ENCODE measurements at places on chromosomes 6 and 20.

DNA sequence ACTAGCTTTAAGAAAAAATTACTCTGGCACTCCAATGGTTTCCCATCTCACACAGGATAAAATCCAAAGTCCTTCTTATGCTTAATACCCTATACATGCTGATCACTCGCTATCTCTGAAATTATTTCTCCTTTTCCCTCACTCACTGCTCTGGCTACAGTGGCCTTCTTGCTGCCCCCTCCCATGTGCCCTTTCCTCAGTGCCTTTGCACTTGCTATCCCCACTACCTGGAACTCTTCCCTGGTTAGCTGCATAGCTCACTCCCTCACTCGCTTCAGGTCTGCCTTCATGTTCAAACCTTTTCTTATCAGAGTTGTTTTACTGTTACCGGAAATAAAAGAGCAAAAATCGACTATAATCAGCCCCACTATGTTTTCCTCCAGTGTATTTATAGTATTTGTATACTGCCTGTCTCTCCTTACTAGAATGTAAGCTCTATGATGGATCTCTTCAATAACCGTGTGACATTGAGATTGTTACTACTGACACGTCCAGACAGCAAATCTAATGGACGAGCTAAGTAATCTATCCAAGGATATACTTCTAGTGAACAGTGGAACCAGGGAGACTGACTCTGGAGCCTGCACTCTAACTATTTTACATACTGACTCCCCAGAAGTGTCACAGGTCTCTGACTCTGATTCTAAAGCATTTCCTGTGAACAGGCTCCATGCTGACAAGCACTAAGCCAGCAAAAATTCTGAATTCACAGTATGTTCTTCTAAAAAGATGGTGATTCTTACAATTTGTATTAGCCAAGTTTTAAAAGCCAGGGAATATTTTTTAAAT lies 25.1 kb downstream of the FKBP5 start:
- DNase-seq: no peak

DNA sequence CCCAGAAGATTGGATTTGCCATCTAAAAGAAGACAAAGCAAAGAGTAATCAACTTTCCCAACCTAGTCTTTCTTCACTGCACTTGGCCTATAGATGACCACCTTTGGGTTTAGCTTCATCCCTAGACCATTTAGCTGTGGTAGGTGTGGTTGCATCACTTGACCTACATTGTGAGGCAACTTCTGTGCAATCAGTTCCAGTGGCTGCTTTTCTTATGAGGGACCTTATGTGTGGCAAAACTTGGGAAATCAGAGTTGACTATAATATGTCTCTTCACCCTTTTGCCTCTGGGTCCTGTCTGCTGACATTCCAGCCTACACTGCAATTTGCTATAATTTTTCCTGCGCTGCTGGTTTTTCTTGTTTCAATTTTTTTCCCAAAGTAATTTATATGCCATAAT lies 55.2 kb downstream of the PRDM13 start:
- no peak for DNase-seq

GRCh38 chr6:88761237-88762031 lies 202.0 kb downstream of the RNGTT start:
- DNase-seq: no peak

- DNase-seq: no peak
Measured at GRCh38 chr6:170403451-170403850, 96.9 kb downstream of the FAM120B start.

DNA sequence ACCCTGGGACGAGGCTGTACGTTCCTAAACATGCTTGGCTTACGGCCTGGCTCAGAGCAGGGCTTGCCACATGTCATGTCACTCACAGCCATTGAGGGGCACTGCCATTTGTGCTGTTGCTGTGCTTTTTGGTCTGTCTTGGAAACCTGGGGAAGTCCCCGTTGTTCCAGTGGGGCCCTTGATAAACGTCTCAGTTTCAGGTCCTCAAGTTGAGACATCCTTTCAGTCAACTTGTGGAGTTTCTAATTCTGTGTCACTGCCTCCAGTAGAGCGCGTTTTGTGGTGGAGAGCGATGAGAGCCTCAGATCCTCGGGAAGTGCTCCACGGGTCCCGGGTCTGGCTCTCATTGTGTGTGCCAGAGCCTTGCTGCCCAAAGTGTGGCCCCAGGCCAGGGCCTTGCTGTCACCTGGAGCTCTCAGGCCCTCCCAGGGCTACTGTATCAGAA lies 43.0 kb upstream of the CCR6 start:
- no peak for DNase-seq

GRCh38 chr6:141539617-141540016 lies 593.1 kb upstream of the GJE1 start:
- DNase-seq: no peak

GRCh38 chr6:156779206-156780094 lies 2.3 kb downstream of the ARID1B start:
- DNase-seq: no peak

- DNase-seq: no peak
Measured at GRCh38 chr6:127914240-127914639, 13.4 kb upstream of the THEMIS start.

GRCh38 chr6:126657561-126658175 lies 317.8 kb downstream of the CENPW start:
- peak; percentile 29 for DNase-seq

GRCh38 chr6:160160929-160161646 lies 39.5 kb downstream of the SLC22A1 start:
- no peak for DNase-seq

- DNase-seq: no peak
Measured at GRCh38 chr20:49819702-49820101, 7.1 kb downstream of the SLC9A8 start.

- DNase-seq: no peak
Measured at GRCh38 chr20:24153101-24154040, 164.8 kb upstream of the GGTLC1 start.

DNA sequence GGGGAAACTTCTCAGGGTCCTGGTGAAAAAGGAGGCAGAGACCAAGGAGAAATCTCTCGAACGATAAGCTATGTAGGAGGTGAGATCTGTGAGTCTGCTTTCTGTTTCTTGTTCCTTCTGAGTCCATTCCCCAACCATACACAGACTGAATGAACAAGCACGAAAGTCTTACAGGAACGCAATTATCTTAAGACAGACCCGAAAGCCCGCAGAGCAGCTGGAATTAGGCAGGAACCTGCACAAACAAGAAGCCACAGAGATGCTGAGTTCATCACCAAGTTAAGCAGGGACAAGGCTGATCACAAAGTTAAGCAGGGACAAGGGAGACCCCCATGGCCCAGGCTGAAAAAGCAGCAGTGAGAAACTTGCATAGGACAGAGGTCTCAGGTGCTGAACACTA lies 21.4 kb upstream of the NELFCD start:
- no peak for DNase-seq

DNA sequence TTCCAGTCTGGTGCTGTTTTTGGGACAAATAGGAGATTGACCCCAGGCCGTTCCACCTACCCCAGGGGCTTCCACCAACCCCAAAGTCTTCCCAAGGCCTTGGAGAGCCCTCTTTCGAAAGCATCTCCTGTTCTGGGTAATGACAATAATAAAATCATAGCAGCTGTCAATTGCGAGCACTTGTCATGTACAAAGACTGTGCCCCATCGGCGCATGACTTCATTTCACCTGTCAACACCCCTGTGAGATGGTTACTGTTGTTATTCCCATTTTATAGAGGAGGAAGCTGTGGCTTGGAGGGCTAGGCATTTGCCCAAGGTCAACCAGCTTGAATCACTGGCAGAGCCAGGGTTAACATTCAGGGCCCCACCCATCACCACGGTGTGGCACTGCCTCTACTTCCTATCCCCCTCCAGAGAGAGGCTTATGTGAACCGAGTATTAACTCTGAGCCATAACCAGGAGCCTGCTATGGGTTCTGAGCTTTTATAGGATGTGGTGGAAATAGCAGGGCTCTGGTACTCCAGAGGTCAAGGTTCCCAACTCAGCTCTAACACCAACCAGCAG lies 51.2 kb downstream of the HNF4A start:
- DNase-seq: no peak

- no peak for DNase-seq
Measured at GRCh38 chr6:70957284-70957617, 391 bp upstream of the B3GAT2 start.

GRCh38 chr6:45924763-45925342 lies 90.8 kb downstream of the CLIC5 start:
- no peak for DNase-seq

DNA sequence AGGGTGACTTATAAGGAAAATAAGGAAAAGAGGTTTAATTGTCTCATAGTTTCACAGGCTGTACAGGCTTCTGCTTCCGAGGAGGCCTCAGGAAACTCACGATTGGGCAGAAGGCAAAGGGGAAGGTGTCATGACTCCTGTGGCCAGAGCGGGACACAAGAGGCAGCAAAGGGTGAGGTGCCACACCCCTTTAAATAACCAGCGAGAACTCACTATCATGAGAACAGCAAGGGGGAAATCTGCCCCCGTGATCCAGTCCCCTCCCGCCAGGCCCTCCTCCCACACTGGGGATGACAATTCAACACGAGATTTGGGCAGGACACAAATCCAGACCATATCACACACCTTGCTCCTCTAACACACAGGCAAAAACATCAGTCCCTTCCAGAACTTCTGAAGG lies 254.0 kb downstream of the DLL1 start:
- DNase-seq: no peak

GRCh38 chr6:7250812-7251211 lies 62.2 kb downstream of the SSR1 start:
- no peak for DNase-seq

DNA sequence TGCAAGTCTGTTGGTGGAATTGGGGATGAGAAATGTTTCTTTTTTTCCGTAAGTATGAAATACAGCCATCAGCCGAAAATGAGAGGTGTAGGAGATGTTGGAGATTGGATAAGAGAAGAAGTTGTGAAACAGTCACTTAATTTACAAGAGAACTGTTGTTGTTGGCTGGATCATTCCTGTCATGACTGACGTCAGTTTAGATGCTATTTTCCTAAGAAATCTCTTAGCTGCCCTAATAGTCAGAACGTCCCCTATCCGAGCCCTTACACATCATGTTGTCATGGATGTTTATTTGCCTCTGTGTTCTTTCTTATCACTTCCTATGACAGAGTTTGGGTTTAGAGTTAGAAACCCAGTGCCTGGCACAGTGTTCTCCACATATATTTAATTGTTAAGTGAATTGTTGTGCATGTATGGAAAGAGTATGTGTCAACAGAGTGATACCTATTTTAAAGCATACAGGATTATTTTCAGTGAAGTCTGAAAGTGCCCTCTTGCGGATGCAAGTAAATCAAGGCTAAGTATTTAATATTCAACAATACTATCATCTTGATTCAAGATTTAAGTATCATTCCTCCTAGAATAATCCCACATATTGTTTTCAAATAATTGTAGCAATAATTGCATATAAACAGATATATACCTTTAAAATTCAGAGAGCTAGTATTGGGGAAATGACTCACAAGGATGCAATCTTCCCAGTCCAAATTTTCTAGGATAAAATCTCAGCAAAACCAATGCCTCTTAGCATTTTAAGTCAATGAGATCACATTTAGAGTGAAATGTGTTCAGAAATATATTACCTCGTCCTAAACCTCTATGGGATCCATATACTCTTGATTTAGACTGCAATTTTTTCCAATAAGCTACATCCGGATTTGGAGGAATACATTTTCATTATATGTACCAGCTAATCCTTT lies 309.9 kb upstream of the NOX3 start:
- DNase-seq: no peak

- DNase-seq: peak; percentile 68
Measured at GRCh38 chr6:37239950-37240713, 17.4 kb upstream of the TBC1D22B start.

- DNase-seq: no peak
Measured at GRCh38 chr6:168180548-168181011, 101.6 kb upstream of the FRMD1 start.

GRCh38 chr6:14921170-14921569 lies 324.7 kb upstream of the JARID2 start:
- DNase-seq: peak; percentile 79

- DNase-seq: no peak
Measured at GRCh38 chr20:11080010-11080409, 406.2 kb upstream of the JAG1 start.

GRCh38 chr20:1667502-1668085 lies 10.0 kb upstream of the SIRPG start:
- no peak for DNase-seq

DNA sequence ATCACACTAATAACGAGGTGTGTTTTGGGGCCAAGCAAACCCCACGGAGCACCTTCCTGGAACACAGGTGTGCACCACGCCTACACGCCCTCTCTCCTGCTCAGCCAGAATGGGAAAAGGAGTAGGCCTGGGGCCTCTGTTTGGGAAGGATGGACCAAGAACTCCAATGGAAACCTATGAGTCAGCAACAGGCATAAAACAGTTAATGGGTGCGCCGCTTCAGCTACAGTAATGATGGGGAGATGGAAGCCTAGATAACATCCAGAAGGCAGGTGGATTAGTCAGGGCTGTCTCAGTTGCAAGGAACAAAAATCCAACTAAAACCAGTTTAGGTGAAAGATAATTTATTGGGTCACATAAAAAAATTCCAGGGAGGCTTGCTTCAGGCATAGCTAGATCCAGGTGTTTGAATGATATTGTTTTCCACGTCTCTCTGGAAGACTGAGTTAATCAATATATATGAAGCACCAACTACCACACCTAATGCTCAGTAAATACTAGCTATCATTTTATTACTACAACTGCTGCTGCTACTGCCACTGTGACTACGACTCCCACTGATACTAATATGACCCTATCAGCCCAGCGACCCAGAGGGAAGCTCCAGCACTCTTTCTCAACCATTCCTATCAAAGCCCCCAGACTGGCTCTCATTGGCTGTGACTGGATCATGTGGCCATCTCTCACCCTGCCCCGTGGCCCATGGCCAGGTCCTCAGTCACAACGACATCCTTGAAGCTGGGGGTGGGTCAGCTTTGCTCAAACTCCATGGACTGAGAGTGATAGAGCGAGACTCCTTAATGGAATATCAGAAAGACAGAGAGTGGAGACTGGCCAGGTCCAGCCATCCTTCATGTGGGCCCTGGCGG lies 155.2 kb upstream of the PTPN1 start:
- DNase-seq: no peak

GRCh38 chr6:4809999-4810918 lies 34.1 kb downstream of the CDYL start:
- no peak for DNase-seq

- no peak for DNase-seq
Measured at GRCh38 chr6:33705268-33705885, 6.1 kb downstream of the UQCC2 start.

DNA sequence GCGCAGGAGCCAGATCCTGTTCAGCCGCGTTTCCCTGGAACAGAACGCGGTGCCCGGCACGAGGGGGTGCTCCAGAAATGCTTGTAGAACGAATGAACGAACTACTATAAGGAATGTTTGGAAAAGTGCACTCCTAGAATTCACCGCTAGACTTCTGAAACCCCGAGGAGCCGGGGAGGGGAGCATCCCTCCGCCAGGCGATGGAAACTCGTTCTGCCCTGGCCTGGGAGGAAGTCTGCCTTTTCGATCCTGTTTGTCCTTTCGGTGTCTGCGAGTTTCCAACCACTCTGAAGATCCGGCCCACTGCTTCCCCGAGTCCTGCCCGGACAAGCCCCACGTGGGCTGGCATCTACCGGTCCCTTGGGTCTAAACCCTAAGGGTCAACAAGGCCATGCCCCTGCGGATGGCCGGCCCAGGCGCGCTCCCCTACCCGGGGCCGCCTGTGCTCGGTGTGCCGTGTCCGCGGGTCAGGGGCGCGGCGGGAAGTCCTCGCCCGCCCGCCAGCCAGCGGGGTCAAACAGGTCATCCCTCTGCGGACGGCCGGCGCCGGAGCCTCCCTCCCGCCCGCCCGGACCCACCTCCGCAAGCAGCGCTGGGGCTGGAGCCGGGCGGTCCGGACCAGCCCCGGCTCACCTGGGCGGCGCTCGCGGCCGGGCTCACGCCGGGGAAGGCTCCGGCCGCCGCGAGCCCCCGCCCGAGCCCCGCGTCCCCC lies 526 bp downstream of the SULF2 start:
- DNase-seq: peak; percentile 8

All from foreskin melanocyte (primary cell).